Activated gamma-delta T cell (primary cell): ENCODE measurements at places on chromosomes 11 and 22.

GRCh38 chr22:48336339-48337060 is 1491.2 kb downstream of the BRD1 start:
- no peak for DNase-seq

DNA sequence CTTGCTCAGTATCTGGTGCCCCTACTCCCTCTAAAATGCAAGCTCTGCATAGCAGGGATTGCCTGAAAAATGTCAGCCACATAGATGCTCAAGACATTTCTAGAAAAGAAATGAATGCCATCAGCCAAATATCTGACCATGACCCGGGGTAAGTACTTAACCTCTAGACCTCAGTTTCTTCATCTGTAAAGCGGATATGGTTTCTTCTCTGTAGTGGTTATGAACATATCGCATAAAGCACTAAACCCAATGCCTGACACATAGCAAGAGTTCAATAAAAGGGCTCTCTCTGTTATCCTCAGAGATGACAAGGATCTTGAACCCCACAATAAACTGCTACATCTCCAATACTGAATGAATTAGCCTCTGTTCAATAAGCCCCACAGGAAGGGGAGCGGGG is 122.6 kb downstream of the ABTB2 start:
- no peak for DNase-seq

DNA sequence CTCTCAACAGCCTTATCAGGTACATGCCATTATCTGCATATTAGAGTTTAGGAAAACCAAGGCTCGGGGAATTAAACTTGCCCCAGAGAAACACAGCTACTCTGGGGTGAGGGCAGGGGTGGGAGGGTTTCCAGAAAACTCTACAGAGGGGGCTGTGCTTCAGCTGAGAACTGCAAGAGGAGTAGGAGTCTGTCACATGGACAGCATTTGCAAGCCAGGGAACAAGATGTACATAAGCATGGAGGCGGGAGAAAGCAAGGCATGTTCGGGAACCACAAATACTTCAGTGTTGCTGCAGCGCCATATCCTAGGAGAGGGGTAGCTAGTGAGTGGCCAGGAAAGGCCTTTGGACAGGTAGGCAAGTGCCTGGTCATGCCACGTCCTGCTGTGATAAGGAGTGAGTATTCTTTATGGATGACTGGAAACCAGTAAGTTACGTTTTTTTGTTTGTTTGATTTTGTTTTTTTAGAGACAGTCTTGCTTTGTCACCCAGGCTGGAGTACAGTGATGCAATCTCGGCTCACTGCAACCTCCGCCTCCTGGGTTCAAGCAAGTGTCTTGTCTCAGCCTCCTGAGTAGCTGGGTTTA is 57.2 kb downstream of the GRAMD1B start:
- no peak for DNase-seq

GRCh38 chr11:61904539-61905048 is 12.8 kb downstream of the RAB3IL1 start:
- DNase-seq = no peak

DNA sequence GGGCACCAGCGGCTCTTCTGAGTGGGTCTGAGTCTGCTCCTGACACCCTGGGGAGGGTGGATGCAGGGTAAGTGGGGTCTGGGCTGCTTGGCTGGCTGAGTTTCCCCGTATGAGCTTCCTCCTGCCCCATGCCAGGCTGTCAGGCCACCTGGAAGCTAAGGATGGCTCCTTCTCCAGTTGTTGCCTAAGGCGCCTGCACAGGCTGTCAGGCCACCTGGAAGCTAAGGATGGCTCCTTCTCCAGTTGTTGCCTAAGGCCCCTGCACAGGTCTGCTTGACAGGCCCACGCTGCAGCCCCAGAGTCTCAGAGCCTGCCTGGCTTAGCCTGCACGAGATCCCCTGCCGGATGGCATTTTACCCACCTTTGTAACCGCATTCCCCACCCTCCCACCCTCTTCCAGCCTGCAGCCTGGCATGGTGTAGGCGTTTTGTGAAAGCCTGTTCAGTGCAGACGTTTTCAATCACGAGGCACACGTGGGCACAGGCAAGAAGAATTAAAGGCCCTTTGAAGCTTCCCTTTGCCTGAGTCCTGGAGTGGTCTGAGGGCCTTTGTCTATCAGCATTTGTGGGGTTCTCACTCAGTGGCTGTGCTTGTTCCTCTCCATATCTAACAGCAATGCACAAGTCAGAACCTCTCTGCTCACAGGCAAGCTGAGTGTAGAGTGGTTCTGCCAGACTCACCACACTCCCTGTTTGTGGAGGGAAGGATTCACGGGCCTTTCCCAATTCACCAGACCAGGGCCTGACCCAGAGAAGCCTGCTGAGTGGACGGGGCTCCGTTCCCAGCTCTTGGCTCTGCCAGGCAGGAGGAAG is 40.2 kb upstream of the B3GAT1 start:
- no peak for DNase-seq

- DNase-seq = no peak
Observed at GRCh38 chr11:12131943-12132789, 21.8 kb downstream of the MICAL2 start.

DNA sequence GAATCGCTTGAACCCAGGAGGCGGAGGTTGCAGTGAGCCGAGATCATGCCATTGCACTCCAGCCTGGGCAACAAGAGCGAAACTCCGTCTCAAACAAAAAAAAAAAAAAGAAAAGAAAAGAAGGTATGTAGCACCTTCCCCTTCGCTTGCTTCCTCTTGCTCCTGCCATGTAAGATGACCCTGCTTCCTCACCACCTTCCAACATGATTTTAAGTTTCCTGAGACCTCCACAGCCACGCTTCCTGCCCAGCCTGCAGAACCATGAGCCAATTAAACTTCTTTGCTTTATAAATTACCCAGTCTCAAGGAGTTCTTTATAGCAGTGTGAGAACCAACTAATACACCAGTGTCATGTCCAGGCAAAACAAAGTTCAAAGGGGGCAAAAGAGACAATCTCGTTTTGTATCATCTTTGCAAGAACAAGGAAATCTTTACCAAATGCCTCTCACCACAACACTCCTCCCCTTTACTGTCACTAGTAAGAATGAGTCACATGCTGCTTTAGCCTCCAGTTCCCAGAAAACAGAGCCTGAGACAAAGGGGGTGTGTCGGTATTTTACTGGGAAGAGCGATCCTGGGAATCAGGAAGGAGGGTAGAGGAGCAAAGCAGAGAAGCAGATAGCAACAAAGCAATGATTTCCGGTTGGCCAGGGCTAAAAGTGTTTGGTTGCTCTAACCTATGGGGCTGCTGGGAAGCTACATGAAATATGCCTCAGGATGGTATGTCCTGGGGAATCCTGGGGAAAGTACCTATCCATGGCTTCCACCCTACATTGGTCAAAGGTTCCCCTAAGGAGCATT is 10.5 kb upstream of the MCHR1 start:
- no peak for DNase-seq

GRCh38 chr11:31996159-31996881 is 94.6 kb upstream of the RCN1 start:
- DNase-seq = no peak

DNA sequence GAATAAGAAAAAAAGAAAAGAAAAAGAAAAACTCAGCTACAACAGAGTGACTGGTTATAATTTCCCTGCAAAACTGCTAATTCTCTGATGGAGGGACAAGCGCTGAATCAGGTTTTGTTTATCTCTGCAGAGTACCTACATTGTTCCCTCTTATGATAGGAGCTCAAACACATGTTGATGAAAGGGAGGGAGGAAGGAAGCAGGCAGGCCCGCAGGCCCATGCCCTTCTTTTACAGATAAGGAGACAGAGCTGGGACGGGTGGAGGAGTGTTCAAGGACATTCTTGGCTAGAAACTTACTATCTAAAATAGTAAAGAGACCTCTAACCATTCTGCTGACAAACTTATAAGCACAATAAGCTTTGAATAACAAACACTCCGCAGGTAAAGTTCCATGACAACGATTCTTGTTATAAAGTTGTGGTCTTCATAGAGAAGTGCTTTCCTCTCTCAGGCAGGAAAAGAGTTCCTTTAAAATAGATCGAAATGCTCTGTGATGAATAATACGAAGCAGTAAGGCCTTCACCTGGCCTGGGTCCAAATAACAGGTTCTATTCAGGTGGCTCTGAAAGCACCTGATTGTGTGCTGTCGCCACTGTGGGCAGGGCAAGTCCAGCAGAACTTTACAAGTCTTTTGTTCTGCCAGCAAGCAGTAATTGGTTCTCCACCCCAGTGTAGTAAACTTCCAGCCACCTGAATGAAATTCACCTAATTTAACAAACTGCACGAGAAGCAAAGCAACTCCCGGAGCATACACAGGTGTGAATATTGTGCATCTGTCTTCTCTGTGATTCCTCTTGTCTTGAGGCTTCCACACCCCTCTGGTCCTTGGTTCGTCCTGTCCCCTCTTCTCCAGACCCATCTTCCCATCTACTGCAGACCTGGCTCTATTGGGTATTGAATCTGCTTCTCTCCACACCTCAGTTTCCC is 15.3 kb upstream of the MICAL2 start:
- DNase-seq = no peak

DNA sequence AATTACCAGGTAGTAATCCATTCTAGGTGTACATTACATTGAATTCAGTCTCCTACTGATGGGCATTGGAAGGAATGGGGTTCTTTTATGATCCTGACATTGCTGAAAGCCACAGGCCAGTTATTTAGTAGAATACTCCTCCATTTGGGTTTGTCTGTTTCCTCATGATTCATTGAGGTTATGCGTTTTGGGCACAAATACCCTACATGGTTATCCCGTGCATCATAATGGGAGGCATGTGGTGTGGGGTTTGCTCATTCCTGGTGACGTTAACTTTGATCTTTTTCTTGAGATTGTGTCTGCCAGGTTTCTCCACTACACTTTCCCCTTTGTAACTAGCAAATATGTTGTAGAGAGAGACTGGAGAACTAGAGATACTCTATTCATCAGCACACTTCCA is 5.5 kb downstream of the FOLR3 start:
- DNase-seq = no peak

DNA sequence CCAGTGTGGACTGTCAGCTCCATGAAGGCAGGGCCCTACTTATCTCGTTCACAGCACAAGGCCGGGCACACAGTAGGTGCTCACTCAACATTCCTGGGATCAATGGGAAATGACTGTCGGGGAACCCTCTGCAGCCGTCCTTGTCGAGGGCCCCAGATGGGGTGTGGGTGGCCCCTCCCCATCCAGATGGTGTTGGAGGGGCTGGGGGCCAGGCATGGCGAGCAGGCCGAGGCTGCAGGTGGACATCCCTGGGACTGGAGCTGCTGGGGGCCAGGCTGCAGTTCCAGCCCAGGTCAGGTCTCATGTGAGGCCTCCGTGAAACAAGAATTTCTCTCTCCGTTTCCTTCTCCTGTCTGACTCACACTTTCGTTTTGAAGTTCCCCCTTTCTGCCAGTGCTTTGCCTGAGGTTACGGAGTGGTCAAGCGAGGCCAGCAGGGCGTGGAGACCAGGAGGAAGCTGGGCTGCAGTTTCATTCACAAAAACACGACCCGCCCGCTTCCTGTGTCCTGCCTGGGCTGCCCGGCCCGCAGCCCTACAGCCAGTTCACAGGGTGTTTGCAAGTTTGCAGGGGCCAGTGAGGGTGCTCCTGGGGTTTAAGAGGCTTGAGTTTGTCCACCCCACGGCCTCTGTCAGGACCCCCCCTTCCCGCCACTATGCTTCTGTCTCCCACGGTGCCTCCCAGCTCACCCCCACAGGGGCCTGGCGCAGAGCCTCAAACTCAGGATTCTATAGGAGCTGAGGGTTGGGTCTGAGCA is 4.5 kb downstream of the MYEOV start:
- DNase-seq = peak; percentile 20

- no peak for DNase-seq
Observed at GRCh38 chr11:131025020-131025419, 108.7 kb upstream of the SNX19 start.
